Activated naive CD4-positive, alpha-beta T cell treated with anti-CD3 and anti-CD28 coated beads, Interleukin-2, amount 50 U/mL, for 72 hours (primary cell): ENCODE measurements at places on chromosomes 13 and 19.

GRCh38 chr19:55206664-55207500 is 2.4 kb downstream of the PTPRH start:
- DNase-seq, result peak; percentile 46

DNA sequence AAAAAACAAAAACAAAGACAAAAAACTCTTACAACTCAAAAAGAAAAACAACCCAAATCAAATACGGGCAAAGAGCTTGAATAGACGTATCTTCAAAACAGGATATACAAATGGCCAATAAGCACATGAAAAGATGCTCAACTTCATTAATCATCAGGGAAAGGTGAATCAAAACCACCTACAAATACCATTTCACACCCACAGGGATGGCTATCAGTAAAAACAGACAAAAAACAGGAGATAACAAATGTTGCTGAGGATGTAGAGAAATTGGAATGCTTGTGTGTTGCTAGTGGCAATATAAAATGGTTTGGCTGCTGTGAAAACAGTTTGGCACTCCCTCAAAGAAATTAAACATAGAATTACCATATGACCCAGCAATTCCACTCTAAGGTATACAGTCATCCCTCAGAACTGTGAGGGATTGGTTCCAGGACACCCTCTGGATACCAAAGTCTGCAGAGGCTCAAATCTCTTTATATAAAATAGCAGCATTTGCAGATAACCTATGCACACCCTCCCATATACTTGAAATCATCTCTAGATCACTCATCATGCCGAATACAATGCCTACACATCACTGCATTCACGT is 29.7 kb downstream of the MLLT1 start:
- no peak for DNase-seq

DNA sequence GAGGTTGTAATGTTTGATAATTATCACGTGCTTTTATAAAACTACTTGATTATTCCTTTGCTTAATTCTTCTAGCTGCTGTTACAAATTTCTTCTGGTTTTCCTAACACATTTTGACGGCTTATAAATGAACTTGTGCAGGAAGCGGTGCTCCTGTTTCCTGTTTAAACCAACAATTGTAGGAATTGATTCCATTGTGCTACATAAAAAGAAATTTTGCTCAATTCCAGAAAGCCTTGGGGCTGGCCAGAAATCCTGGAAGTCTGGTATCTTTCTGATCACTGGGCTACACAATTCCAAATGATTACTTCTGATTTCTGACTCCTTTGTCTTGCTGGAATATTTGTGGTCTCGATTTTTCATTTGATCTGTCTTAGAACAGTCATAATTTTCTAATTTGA is 14.9 kb downstream of the RFC3 start:
- DNase-seq, result no peak

DNA sequence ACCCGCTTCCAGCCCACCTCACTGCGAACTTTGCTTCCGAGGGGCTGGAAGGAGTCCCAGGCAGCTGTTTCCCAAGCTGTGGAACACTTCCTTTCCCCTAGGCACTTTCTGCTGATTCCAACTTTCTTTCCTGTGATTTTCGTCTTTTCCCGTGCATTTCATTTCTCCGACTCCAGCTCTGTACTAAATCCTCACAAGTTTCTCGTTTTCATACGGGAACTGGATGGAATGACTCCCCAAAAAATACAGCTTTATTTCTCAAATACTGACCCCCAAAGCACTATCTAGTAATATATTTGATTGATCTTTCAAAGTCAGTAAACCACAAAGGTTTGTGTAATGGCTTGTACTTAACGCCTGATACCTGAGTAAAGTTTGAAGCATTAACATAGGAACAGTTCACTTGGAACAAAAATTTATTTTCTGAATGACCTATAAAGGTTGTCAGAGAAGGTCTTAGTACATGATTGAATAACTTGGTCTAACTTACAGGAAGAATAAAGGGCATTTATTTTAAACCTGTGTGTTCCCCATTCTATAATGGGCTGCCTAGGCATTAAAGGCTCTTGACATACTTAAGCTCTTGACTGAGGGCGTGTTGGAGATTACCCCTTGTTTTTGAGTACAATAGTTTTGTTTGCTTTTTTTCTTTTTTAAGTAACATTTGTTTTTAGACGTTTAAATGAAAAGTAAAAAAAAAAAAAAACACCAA is 1.3 kb upstream of the PCDH9 start:
- DNase-seq, result no peak

- peak; percentile 81 for DNase-seq
Measured at GRCh38 chr19:47729799-47730520, 15.4 kb upstream of the NOP53 start.

GRCh38 chr13:64127856-64128255 is 2712.2 kb upstream of the PCDH20 start:
- no peak for DNase-seq

GRCh38 chr19:37855098-37855497 is 51.3 kb downstream of the WDR87 start:
- no peak for DNase-seq

GRCh38 chr13:42246541-42246940 is 25.4 kb upstream of the AKAP11 start:
- DNase-seq, result no peak

GRCh38 chr19:18282788-18283141 is 1.3 kb upstream of the JUND start:
- no peak for DNase-seq

DNA sequence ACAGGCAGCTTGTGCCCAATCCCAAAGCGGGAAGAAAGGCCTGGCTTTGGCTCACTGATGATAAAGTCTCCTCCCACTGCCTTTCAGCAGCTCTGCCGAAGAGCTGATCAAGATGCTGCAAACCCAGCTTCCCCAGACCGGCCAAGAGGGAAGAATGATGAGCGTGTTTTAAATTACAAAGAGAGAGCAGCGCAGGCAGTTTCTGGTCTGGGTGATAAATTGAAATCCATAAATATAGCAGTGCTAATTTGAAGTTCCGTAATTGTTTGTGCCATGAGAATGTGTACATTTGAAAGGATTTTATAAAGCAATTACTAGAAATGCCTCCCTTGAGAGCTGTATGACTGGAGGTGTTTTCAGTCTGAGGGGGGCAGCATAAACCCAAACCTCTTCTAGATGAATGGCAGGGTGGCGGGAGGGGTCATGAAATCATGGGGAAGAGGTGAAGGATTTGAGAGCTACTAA is 171.8 kb downstream of the STK24 start:
- no peak for DNase-seq

DNA sequence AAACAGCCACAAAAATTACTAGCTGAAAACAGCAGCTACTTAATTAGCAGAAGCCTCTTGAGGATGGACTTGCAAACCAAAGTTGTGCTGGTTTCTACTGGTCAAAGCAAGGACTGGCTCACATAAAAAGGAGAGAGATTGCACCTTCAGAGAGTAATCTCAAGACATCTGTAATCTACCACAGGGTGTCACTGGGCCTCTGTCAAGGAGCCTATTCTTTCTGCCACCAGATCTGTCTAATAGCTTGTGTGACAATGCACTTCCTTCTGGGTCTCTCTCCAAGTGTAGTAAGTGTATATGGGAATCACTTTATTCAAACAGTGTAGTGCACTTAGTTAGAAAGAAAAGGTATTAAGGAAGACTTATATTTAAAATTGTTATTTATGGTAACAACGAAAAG is 24.4 kb upstream of the ZNF561 start:
- no peak for DNase-seq

- peak; percentile 94 for DNase-seq
Measured at GRCh38 chr19:7652061-7652641, 15.2 kb downstream of the STXBP2 start.

GRCh38 chr13:61128850-61129645 is 286.6 kb downstream of the PCDH20 start:
- DNase-seq, result no peak

- no peak for DNase-seq
Measured at GRCh38 chr19:1216756-1217155, 11.2 kb downstream of the STK11 start.

- no peak for DNase-seq
Measured at GRCh38 chr13:51048616-51049015, 62.5 kb downstream of the C13orf42 start.

DNA sequence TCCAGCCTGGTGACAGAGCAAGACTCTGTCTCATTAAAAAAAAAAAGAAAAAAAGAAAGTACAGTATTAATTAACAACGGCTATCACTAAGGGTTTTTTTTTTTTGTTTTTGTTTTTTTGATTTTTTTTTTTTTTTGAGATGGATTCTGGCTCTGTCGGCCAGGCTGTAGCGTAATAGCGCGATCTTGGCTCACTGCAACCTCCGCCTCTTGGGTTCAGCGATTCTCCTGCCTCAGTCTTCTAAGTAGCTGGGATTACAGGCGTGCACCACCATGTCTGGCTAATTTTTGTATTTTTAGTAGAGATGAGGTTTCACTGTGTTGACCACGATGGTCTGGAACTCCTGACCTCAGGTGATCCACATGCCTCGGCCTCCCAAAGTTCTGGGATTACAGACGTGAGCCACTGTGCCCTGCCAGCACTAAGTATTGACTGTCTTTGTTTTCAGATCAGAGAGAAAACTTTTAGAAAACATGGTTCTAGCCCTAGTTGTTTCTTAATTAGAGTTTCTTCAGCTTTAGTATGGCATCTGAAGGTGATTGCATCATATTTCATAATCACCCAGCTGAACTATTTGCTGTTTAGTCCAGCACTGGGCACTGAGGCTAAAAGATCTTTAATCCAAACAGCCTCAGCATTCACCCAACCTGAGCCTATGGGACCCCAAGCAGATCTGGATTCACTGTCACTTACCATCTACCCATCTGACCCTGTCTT is 2.7 kb upstream of the GATAD2A start:
- DNase-seq, result no peak

DNA sequence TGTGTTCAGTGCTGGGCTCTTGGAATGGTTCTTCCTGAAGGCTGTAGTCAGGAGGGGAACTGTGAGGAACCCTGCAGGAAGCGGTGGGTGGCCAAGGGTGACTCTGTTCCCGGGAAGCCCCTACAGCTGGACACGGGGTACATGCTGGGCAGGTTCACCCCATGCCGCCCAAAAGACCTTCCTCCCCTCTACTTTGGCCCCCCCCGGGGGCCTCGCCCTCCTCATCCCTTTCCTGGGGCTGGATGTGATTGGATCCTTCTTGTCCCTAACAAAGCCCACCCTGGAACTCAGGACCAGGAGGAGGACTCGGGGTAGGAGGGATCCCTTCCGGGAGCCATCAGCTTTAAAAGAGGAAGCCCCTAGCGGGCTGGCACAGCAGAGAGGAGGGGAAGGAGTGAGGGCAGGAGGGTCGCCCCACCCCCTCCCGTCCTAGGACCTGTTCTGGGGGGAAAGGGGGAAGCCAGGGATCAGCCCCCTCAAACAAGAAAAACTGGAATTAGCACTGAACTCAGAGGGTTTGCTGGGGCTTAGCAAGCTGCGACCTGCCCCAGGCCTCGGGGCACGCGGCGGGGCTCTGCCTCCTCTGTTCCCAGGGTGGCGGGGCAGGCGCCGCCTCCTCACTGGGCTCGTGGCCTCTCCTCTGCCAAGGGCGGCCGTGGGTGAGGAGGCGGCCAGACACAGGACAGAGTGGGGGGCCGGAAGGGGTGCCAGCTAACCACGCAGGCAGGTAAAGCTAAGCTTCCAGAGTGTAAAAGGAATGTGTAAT is 4.0 kb downstream of the CEBPA start:
- DNase-seq, result no peak

- DNase-seq, result no peak
Measured at GRCh38 chr19:54696117-54696548, 28.1 kb upstream of the KIR3DL3 start.

DNA sequence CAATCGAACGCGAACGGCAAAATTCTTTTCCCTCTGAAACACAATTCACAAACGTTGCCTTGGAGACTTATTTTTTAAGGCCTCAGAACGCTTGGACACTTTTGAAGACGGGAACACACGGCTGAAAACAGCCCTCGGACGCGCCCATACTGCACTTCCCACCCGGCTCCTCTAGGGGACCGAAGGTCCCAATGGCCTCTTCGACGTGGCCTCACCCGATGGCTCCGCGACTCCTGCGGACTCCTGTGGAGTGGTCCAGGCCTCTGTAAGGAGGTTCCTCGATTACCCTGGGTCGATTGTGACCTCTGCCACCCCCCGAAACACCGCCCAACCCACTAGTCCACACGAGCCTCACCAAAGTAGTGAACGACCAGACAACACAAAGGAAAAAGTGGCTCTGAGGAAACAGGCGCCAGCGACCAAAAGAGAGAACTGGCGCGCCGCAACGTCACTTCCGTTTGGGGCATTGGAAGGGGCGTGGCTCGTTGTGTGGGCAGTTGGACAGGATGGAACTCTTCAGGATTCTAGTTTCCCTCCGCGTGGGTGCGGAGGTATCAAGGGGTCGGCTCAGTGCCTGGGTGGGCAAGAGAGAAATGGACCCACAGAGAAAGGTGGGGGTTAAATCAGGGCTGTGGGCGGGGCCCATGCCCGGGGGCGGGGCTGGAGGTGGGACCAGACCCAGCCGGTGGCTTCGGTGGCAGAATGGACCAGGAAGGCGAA is at the start of gene ZNF560:
Gene ZNF560, minus strand, starts transcription at position 434 of the 720 bp plus-strand sequence. CDS start 23,303 bp downstream, outside the sequence.
- no peak for DNase-seq

- no peak for DNase-seq
Measured at GRCh38 chr13:30148786-30149185, 158.6 kb downstream of the KATNAL1 start.

- DNase-seq, result no peak
Measured at GRCh38 chr13:112746044-112746443, 56.2 kb downstream of the ATP11A start.

DNA sequence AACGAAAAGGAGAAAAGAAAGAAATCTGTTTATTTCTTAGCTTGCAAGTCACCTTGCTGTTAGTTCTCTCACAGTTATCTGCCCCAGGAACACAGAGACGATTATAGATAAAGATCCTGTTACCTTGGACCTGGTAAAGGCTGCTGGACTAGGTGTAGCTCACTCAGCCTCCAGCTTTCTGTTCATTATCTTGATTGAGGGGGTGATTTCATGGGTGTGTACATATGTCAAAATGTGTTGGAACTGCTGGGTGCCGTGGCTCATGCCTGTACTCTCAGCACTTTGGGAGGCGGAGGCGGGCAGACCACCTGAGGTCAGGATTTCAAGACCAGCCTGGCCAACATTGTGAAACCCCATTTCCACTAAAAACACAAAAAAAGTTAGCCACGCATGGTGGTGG is 27.9 kb downstream of the CERS4 start:
- DNase-seq, result no peak

- no peak for DNase-seq
Measured at GRCh38 chr13:42973581-42973980, 18.5 kb downstream of the EPSTI1 start.

DNA sequence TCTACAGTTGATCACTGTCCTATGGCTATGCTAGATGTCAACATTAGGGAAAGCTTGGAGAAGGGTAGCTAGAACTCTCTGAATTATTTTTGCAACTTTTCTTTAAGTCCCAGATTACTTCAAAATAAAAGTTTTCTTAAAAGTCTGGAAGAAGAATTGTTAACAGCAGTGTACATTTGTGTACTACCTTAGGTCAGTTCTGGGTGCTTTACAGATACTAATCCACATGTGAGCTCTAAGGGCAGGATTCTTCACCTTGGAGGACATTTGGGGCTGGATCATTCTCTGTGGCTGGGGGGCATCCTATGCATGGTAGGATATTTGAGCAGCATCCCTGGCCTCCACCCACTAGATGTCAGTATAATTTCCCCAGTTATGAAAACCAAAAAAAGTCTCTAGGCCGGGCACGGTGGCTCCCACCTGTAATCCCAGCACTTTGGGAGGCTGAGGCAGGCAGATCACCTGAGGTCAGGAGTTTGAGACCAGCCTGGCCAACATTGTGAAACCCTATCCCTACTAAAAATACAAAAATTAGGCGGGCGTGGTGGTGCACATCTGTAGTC is 2.8 kb downstream of the BRME1 start:
- no peak for DNase-seq

- DNase-seq, result peak; percentile 73
Measured at GRCh38 chr19:12090807-12091206, 26.3 kb downstream of the ZNF844 start.
